Fibroblast of skin of back (primary cell): ENCODE measurements at places on chromosomes 6 and 20.
A peak's percentile ranks its signal among the peaks of the same experiment; 100 is the strongest.

- DNase-seq = peak; percentile 43
Observed at GRCh38 chr20:59850018-59850641, 83.3 kb downstream of the SYCP2 start.

DNA sequence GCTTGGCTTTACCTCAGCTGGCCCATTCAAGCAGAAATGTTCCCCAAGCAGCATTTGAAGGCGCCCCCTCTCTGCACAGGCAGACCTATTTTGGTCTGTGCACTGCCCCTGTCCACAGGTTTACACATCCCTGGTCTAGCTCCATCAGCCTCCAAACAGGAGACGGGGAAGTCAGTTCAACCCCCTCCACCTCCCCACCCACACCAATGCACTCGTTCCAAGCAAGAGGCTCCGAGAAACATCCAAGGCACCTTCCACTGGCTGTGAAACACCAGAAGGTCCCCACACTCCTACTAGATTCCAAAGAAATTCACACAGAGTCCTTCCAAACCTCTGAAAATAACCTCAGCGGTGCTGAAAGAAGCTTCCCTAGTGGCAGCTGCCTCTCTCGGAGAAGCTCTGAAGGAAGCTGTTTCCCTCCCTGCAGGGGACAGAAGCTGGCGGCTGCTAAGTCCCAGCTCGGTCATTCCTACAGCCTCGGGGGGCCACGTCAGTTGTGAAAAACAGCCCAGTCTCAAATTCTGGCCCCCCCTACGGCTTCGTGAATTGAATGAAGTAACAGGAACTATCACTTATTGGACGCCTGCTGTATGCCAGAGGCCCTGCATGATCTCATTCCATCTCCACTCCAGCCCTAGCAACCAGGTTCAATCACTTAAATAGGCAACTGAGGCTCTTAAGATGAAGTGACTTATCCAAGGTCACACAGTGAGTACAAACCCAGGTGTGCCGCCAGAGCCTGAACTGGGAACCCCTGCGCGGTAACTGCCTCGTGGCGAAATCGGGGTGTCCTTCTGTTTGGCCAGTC, 815 bp downstream of the SPATA2 start:
- DNase-seq = peak; percentile 25

GRCh38 chr20:9500121-9500520, 14.3 kb upstream of the LAMP5 start:
- DNase-seq = no peak

DNA sequence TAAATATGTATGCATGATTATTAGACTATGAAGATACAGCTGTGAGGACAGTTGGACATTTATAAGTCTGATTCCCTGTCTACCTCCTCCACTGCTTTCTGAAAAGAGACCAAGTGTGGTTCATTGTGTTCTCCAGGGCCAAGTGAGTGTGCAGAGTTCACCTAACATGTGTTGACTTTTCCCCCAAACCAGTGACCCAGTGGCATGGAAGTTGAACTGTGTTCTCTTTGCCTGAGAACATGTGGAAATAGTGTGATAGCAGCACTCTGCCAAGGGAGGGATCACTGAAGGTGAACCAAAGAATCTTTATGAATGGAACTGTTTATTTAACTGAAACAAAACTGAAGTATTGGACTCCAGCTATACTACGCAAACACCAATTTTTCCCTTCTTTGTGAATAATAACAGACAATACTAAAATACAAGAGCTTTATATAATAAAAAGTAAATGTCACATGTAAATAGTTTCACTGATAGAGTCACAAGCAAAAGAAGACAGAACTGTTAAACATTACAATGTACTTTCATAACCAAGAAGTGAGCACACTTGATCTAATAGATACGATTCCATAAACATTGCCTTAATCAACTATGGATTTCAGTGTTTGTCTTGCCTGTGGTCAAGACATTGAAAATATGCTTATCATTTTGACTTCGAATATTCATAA, 200.3 kb upstream of the FUT9 start:
- DNase-seq = no peak

- DNase-seq = no peak
Observed at GRCh38 chr6:109034526-109034925, 60.1 kb downstream of the SESN1 start.

GRCh38 chr6:149962461-149963211, 1.1 kb upstream of the ULBP1 start:
- no peak for DNase-seq

DNA sequence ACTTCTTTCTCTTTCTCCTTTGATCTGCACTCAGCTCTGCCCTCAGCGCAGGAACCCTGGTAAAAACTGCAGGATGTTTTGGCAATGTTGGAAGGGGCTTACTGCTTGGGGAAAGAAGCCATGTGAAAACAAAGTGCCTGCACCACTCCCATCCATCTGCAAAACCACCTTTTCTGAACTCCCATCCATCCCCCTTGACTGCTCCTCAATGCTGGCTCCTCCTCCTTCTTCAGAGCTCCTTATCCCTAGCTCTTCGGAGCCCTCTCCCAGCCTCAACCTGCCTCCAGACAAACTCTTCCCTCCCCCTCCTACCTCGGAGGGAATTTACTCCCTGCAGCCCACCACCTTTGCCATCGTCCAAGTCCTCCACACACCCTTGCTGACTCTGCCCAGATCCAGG, 4.2 kb upstream of the ZBTB12 start:
- no peak for DNase-seq

DNA sequence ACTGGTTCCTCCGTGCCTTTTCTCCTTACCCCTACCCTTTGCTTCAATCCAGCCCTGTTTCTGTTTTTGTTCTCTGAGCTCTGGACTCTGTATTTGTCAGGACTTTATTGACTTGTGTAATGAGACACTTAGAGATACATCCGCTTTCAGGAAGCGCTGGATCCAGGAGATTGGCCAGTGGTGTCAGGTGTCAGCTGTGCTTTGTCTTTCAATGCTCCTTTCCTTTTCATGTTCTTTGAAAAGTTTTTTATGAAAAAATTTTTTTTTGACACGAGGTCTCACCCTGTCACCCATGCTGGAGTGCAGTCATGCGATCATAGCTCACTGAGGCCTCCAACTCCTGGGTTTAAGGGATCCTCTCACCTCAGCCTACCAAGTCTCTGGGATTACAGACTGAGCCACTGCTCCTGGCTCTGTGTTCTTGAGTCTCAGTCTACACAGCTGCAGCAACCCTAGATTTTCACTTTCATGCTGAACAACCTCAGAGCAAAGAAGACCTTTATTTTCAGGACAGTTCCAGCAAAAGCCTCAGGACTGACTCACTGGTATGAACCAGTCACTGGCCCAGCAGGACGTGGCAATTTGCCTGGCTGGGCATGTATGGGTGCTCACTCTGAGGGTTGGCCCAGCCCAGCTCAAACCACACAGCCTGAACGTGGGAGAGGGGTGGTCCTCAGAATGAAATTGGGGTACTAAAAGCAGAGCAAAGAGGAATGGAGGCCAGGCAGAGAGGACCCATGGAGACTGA, 108.5 kb downstream of the DHX35 start:
- DNase-seq = peak; percentile 73

- no peak for DNase-seq
Observed at GRCh38 chr20:19083136-19083621, 129.3 kb upstream of the SLC24A3 start.

DNA sequence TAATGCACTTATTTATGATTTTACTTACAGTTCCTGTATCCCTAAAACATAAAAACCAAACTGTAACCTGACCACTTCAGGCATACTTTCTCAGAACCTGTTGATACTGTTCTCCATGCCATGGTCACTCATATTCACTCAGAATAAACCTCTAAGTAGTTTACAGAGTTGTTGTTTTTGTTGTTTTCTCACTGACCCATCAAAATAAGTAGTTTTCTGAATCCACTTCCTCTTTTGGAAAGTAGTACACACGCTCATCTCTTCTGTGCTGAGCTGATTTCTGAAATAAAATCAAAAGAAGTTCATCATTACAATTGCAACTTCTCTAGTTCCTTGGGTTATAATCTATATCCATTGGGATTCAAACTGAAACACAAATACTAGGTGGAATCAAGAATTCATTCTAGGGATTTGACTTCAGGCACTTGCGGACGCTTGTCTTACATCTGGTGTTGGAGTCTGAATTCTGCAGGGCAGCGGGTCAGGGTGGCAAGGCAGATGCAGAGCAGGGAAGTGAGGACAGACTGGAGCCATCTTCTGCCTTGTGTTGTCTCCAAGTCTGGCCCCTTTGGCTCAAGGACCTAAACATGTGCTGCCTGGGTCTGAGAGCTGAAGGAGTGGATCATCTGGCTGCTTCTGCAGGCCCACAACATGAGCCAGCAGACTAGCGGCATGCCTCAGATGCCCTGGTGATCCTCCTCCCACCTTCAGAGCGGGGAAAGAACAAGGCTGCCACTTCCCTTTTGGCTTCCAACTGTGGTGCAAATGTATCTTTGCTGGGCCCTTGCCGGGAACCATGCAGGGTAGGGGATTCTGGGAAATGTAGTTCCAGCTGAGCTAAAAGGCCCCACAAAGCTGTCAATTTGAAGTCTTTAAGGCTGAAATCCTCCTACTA, 167.9 kb upstream of the MYLIP start:
- no peak for DNase-seq

GRCh38 chr6:20718705-20719653, 184.7 kb downstream of the CDKAL1 start:
- no peak for DNase-seq

GRCh38 chr6:126123226-126123625, 136.9 kb downstream of the TRMT11 start:
- DNase-seq = no peak

DNA sequence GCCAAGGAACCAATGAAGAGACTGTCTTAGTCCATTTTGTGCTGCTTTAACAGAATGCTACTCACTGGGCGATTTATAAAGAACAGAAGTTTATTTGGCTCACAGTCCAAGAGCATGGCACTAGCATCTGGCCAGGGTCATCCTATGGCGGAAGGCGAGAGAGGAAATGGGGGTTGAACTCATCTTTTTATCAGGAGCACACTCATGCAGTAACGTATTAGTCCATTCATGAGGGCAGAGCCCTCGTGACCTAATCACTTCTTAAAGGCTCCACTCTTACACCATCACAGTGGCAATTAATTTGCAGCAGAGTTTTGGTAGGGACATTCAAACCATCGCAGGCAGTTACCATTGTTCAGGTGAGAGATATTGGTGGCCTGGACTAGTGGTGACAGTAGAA, 8.5 kb downstream of the ARFGEF2 start:
- DNase-seq = no peak

- DNase-seq = no peak
Observed at GRCh38 chr6:99816795-99817194, 177.2 kb downstream of the MCHR2 start.

DNA sequence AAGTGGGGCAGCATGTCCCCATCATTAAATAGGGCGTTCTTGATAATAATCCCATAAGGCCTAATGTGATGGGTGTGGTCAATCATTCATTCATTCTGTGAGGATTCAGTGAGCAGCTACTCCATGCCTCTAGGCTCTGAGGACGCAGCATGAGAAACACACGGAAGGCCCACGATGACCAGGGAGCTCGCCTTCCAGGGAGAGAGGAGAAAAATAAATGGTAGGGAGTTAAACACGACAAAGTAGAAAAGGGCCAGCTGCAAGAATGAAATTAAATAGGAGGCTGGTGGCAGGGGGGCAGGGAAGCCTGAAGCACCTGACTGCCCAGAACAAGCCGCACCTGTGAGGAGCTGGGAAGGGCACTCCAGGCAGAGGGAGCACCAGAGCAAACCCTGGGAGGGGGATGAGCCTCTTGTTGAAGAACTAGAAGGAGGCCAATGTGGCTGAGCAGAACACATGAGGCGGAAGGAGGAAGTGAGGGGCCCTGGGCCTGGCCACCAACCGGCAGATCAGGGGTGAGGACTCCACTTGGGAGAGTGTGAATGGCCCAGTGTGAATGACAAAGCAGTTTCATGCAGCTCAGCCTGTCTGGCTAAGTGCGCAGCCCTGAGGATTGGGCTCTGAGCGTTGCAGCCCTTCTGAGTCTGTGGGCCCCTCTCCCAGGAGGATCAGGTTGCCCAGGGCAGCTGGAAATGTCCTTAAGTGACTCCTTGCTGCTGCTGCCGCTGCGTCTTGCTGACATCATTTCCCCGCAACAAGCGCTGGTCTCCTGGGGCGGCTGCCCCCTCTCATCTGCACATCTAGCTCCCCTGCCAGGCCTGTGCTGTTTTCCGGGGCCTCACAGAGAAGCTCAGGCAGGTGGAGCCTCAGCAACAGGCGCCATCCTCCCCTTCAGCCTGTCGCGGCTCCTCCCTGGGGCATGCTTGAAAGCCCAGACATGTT, 99.9 kb downstream of the CDH26 start:
- peak; percentile 64 for DNase-seq

DNA sequence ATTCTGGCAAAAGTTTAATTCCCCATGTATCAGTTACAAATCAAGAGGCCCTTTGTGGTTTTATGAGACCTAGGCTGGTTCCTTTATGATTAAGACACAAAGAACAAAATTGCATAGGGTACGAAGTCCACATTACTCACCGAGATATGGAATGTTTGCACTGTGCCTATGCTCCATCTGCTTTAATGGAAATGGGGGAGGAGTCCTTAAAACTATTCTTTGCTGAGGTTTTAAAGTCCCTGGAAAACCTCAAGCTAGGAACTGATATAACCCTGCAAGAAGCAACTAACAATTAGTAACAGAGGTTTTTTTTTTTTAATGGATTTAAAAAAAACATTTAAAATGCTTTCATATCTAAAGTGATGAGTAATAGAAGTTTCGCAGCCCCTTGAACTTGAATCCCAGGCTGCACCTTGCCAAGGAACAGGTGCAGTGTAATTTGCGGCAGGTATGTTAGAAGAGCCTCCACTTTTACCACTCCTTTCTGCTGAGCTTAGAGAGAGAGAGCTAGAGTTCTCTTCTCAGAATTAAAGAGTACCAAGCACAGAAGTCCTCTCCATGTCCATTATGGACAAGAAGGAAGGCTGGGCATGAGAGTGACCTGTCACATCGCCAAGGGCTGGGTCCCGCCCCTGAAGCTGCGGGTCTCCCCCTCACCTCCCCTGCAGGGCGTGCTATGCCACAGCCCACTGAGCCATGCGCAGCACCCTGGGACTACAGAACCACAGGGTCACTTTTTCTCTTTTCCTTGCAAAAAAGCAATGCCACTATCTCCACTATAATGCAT, 2.3 kb downstream of the SERPINB1 start:
- DNase-seq = peak; percentile 85

- DNase-seq = peak; percentile 44
Observed at GRCh38 chr6:127518710-127519468, at the start of gene MTCL3. TSS of gene MTCL3 (minus strand) at chr6:127519335.

DNA sequence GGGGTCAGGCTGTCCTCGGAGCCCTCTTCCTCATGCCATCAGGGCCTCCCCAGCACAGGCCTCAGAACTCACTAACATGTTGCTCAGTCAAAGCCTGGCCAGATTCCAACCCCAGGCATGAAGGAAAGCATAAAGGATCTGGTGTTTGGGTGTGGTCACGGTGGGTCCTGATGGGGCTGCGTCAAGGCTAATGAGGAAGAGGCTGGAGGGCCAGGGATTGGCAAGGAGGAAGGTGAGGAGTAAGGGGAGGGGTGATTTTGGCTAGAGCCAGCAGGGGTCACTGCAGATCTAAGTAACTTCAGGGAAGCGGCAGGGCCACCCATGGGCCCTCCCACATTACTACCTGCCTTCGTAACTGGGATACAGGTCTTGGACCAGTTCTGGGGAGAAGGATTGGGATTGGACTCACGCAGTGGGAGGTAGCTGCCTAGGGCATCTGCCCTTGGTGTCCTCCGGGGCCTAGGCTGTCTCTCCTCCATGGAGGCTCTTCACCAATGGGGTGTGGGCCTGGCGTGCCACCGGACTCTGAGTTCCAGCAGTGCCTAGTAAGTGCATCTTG, 36.2 kb upstream of the MRPS18A start:
- peak; percentile 54 for DNase-seq

- DNase-seq = no peak
Observed at GRCh38 chr6:2562721-2563451, 187.8 kb downstream of the MYLK4 start.
